ENCODE measurements at places on chromosomes 1 and 21. TPM values are rescaled to one million over a fixed set of nuclear protein-coding genes. Genes with fewer than 3 reads are reported as not detected.

Gene LAMC2
- total RNA-seq: 97.5 TPM

DNA sequence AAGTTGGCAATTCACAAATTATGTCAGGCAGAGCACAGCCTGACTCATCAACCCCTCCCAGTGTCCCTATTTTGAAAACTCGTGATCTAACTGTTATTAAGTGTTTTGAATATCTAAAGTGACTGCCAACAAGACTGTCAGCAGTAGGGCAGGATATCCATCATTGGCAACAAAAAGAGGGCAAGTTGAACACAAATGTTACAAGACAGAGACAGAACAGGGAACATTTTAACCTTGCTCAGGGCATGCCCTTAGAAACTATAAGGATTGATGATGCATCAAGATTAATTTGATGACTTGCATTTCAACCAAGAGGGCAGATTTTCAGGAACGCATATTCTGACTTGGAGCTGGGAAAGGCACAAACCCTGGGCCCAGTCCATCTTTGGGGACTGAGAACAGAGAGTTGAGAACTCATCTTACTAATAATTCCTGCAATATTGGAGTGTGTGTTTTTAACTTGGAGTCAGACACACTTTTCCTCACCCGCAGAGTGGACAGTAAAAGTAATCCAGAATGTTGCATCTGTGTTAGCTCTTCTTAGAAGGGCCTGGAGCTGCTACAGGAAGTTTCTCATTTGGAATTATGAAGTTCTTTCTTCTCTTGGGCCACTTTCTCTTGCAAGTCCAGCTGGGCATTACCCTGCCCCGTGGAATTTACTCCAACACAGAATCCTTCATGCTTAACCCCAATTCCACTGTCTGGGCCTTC, 317.2 kb downstream of the LTN1 start:
- DNase-seq: no peak

GRCh38 chr1:1182491-1183220, 9.0 kb downstream of the TTLL10 start:
- DNase-seq: no peak

DNA sequence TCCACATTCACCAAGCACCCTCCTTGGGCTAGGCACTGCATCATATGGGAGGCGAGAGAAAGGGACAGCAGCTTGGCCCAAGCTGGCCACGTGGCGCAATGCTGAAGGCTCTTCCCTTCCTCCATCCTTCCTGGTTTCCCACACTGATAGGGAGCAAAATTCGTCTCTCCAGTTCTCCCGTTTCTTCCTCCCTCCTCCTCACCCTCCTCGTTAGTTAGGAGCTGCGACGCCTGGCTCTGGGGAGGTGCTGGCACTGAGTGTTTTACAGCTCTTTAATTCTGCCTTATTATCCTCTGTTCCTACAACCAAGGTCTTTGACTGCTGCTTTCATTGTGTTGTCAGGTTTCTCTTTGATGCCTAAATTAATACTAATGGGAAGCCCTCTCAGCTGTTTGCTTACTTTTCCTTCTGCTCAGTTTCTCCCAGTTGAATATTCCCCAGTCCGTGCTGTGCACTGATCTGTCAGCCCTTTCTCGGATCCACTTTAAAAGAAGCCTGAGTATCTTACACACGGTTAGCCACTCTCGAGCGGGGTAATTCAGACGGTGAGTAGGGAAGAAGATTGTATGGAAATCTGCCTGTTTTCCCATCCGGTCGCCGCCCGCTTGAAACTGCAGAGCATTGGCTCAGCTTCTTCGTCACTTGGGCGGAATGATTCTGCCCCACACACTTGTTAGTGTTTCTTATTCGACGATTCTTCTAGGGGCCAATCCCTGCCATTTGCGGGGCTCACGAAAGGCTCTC, 56.2 kb upstream of the SMYD2 start:
- no peak for DNase-seq

DNA sequence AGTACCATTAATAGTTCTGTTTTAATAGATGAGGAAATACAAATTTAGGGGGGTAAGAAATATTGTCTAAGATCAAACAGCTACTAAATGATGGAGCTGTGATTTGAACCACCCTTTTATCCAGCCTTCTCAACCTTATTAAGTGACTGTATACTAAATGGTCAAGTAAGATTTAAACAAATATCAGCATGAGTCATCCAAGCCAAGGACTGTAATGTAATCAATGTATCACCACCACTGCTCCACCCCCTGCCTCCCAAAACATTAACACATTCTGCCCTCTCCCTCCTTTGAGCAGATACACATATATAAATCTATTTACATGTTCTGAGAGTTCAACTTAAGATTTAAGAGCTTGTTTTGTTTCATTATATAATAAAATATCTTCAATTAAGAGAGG, 58.9 kb downstream of the LRRC40 start:
- DNase-seq: no peak

All from Caki2 (cell line).